Activated CD8-positive, alpha-beta memory T cell treated with anti-CD3 and anti-CD28 coated beads, Interleukin-2, amount 10 ng/mL, durations not matched to agents 7 days and 5 days (primary cell): ENCODE measurements at places on chromosomes 13 and 19. TPM values are rescaled to one million over a fixed set of nuclear protein-coding genes. Genes with fewer than 3 reads are reported as not detected.

OR10H1 gene
- total RNA-seq, result not detected

CNN1 gene
- total RNA-seq, result not detected

SMIM7 gene
- 55.4 TPM for total RNA-seq

CTU1 gene
- 9.5 TPM for total RNA-seq

GRCh38 chr19:30406220-30407067 is 34.3 kb downstream of the ZNF536 start:
- H3K4me3 ChIP-seq, result no peak overlapping the region
- no peaks in the 10 kb centered on the region for H3K36me3 ChIP-seq
- no peaks in the 10 kb centered on the region for H3K4me1 ChIP-seq
- DNase-seq, result no peak
- no peak overlapping the region for H3K27ac ChIP-seq

DNA sequence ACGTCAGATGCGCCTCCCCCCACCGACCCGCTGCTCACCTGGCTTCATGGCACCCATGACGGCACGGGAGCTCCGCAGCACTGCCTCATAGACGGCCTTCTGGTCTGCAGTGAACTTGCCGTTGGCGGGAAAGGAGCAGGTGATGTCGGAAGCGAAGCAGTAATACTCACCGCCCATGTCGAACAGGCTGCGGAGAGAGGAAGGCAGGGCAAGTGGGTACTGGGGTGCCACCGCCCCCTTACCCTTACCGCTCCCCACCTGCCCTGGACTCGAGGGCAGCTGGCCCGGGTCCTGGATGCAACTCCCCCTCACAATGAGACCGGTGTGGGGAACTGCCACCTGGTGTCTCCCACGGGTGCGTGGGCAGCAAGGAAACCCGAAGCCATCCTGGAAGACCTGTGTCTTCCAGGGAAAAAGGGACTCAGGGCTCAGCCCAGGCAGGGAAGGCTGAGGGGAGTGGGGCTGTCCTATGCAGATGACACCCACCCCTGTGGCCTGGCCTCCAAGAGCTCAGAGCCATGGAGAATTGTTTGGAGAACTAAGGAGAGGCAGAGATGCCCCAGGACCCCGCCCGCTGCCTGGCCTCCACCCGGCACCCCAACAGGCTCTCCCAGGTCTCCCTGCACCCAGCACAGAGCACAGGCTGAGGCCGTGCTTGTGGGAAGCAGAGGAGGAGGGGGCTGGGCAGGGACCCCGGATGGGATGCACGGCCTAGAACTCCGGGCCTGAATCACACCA is 28.3 kb downstream of the CEBPG start:
- H3K27me3 ChIP-seq, result no peaks in the 10 kb centered on the region
- H3K4me3 ChIP-seq, result no peak overlapping the region
- no peaks in the 10 kb centered on the region for H3K36me3 ChIP-seq
- H3K27ac ChIP-seq, result no peak overlapping the region
- H3K4me1 ChIP-seq, result peaks cover 2% of the 10 kb centered on the region
- DNase-seq, result no peak

DNA sequence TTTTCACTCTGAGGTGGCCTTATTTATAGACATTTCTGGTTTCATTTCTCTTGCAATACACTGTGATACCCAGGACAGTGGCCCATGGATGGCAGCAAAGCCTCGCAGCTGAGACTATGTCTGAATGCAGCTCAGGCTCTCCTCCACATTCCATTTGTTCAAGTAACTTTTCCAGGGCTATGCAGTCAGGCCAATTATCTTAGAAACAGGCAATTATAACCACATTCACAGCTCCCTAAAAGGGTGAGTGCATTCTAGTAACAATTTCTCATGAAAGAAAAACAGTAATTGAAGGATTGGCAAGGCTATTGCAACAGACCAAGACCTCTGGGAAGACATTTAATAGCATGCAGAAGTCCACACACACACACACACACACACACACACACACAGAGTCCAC is 264.0 kb downstream of the TBC1D4 start:
- peaks cover 8% of the 10 kb centered on the region for H3K4me1 ChIP-seq
- H3K36me3 ChIP-seq, result no peaks in the 10 kb centered on the region
- H3K27ac ChIP-seq, result no peak overlapping the region

DNA sequence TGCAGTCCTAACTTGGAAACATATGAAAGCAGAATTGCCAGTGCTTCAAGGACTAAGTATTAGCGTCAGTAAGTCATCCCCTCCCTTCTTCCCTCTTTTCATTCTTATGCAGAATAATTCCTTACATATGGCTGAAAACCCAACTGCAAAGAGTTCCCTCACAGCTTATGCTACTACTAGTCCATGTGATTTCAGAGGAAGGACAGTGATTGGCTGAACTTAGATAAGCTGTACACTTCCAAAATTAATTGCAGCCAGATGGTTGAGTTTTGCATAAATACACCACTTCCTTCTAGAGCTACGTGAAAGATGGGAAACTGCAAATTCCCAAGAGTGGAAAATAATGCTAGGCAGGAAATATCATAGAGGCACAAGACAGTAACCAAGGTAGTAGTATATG is 730.4 kb downstream of the OLFM4 start:
- no peak overlapping the region for H3K27ac ChIP-seq
- H3K4me3 ChIP-seq, result no peak overlapping the region
- no peaks in the 10 kb centered on the region for H3K27me3 ChIP-seq
- no peak for DNase-seq

DNA sequence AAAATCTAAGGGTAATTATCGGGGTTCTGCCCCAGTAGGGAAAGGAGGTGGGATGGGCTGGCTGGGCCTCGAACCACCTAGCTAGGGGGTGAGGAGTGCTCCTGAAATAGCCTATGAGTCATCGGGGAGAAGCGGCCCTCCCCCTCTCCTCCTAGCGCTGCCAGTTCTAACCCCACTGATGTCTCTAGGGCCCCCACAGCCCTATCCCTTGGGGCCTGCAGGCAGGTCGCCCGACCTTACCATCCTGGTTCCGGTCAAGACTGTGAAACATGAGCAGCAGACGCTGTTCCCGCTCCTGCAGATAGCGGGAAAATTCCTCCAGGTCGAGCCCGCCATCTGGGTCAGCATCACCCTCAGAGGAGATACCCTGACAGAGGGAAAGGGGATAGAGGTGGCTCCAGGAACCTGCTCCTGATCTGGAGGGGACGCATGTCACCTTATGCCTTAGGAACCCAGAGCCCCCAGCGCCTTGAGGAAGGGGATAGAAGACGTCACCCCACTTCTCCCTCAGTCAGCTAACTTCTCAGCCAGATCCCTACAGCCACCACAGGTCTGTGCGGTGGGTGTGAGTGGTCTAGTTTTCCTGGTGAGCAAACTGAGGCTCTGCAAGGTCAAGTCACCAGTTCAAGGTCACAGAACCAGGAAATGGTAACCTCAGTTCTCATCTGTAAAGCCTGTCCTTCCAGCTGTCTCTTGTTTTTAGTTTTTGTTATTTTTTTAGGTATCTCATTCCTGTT is 1.5 kb downstream of the SLC25A23 start:
- peak overlapping the region; percentile 72 for H3K27ac ChIP-seq
- H3K4me3 ChIP-seq, result peak overlapping the region; percentile 78
- no peak for DNase-seq
- peaks cover 16% of the 10 kb centered on the region for H3K4me1 ChIP-seq
- peaks cover 30% of the 10 kb centered on the region for H3K36me3 ChIP-seq
- no peaks in the 10 kb centered on the region for H3K27me3 ChIP-seq

- H3K4me3 ChIP-seq, result no peak overlapping the region
- no peak for DNase-seq
- H3K27me3 ChIP-seq, result no peaks in the 10 kb centered on the region
- peaks cover 31% of the 10 kb centered on the region for H3K4me1 ChIP-seq
- no peaks in the 10 kb centered on the region for H3K36me3 ChIP-seq
- no peak overlapping the region for H3K27ac ChIP-seq
Measured at GRCh38 chr13:99003186-99003585, 25.3 kb upstream of the DOCK9 start.

- DNase-seq, result no peak
- H3K27me3 ChIP-seq, result peaks cover 69% of the 10 kb centered on the region
- no peak overlapping the region for H3K4me3 ChIP-seq
- no peaks in the 10 kb centered on the region for H3K4me1 ChIP-seq
- H3K27ac ChIP-seq, result no peak overlapping the region
- H3K36me3 ChIP-seq, result no peaks in the 10 kb centered on the region
Measured at GRCh38 chr13:101917833-101918661, 465.6 kb downstream of the ITGBL1 start.

DNA sequence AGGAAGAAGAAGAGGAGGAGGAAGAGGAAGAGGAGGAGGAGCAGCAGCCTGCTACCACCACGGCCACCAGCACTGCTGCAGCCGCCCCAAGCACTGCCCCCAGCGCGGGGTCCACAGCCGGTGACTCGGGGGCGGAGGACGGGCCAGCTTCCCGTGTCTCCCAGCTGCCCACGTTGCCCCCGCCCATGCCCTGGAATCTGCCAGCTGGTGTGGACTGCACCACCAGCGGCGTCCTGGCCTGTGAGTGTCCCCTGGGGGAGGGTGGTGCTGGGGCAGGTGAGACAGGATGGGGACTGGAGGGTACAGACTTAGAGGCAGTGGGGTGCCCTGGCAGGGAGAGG is 11.4 kb downstream of the SCAF1 start:
- H3K4me1 ChIP-seq, result peaks cover 2% of the 10 kb centered on the region
- H3K4me3 ChIP-seq, result no peak overlapping the region
- no peaks in the 10 kb centered on the region for H3K27me3 ChIP-seq
- H3K27ac ChIP-seq, result no peak overlapping the region

DNA sequence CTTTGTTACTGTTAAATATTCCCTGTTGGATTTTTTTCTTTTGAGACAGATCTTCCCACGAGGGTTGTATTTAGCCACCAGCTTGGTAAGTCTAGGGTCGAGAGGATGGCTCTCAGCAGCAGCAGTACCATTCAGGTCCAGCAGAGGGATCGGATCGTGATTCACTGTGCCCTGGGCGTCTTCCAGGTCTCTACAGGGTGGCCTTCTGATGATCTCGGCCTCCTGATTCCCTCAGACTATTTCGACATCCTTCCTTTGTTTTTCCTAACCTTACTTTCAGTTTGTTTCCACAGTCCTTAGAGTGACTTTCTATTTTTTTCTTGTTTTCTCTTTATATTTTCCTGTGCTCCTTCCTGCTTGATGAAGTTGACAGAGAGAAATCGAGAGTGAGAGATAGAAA is 1436.9 kb downstream of the UQCRFS1 start:
- H3K27me3 ChIP-seq, result no peaks in the 10 kb centered on the region
- DNase-seq, result no peak
- no peak overlapping the region for H3K27ac ChIP-seq
- H3K4me3 ChIP-seq, result no peak overlapping the region

- DNase-seq, result no peak
- H3K4me3 ChIP-seq, result no peak overlapping the region
- no peaks in the 10 kb centered on the region for H3K27me3 ChIP-seq
- no peak overlapping the region for H3K27ac ChIP-seq
- H3K4me1 ChIP-seq, result no peaks in the 10 kb centered on the region
Measured at GRCh38 chr13:44506719-44507118, 69.4 kb downstream of the TSC22D1 start.

DNA sequence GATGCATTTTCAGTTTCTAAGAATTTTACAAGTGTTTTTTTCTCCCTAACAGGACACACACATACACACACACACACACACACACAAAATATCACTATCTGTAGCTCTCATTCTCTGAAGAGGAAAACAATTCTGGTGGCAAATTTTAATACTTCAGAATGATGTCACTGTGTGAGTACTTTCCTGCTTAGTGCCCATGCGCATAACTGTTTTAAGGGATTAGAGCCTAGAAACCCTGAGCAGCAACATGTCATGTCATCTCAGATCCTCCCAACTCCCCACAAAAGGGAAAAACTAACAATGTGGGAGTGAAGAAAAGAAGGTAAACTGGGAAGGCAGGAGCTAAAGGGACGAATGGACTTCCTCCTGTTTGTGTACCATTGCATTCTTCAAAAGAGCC is 401.2 kb downstream of the SPRY2 start:
- H3K4me3 ChIP-seq, result no peak overlapping the region
- no peaks in the 10 kb centered on the region for H3K4me1 ChIP-seq
- H3K27ac ChIP-seq, result no peak overlapping the region
- H3K27me3 ChIP-seq, result no peaks in the 10 kb centered on the region

- no peak for DNase-seq
- H3K4me3 ChIP-seq, result no peak overlapping the region
- no peaks in the 10 kb centered on the region for H3K36me3 ChIP-seq
- H3K27ac ChIP-seq, result no peak overlapping the region
Measured at GRCh38 chr13:30486230-30487074, 20.7 kb upstream of the HMGB1 start.

GRCh38 chr13:95002126-95002525 is 289.8 kb upstream of the SOX21 start:
- no peak overlapping the region for H3K27ac ChIP-seq
- H3K36me3 ChIP-seq, result no peaks in the 10 kb centered on the region
- H3K27me3 ChIP-seq, result peaks cover 53% of the 10 kb centered on the region
- DNase-seq, result no peak

- no peaks in the 10 kb centered on the region for H3K27me3 ChIP-seq
- no peaks in the 10 kb centered on the region for H3K4me1 ChIP-seq
- H3K36me3 ChIP-seq, result no peaks in the 10 kb centered on the region
- H3K27ac ChIP-seq, result no peak overlapping the region
- no peak overlapping the region for H3K4me3 ChIP-seq
Measured at GRCh38 chr19:31553112-31553845, 204.0 kb upstream of the TSHZ3 start.

DNA sequence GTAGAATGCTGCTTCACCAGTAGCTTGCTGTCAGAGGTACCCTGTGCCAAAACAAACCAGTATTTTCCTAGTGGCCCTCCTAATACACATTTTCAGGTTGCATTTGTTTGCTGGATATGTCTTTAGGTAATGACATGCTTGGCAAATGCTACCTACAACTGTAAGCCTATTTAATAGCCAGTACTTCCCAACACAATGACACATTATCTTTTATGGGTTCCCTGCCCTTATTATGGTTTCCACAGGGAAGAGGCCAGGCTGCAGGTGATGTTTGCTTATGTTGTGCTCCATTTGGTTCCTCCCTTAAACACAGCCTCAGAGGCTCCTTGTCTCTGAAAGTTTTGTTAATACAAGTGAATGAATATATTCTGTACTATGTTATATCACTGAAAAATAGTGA is 24.7 kb downstream of the FRY start:
- H3K4me1 ChIP-seq, result no peaks in the 10 kb centered on the region
- H3K27ac ChIP-seq, result no peak overlapping the region
- no peaks in the 10 kb centered on the region for H3K36me3 ChIP-seq
- peaks cover 8% of the 10 kb centered on the region for H3K27me3 ChIP-seq

DNA sequence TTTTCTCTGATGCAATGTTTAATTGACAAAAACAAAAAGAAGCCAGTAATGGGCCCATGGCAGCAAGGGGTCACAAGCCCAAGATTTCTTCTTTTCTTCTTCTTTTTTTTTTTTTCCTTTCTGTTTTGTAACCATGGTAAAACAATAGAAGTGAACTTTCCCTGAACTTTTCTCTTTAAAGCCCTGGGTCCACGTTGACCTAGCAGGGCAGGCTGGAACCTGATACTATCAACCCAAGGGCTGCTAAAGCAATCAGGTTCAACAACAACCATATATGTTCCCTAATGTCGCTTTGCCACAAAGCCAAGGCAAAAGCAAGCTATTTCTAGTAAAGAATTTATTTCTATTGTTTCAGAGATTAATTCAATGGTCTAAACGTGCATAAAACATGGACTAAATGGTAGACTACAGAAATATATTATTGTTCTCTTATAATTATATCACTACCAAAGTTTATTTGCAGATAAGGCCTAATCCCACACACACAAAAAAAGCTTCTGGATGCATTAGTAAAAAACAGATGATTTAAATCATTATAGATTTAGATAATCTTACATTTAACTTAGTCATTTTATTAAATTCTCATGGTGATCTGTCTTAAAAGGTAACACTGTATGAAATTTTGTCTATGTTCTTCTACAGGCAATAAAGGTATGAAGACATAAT is 153.9 kb downstream of the DACH1 start:
- no peaks in the 10 kb centered on the region for H3K4me1 ChIP-seq
- no peak for DNase-seq
- no peak overlapping the region for H3K27ac ChIP-seq
- H3K36me3 ChIP-seq, result no peaks in the 10 kb centered on the region
- H3K4me3 ChIP-seq, result no peak overlapping the region
